Occipital lobe (tissue), 3 donors: ENCODE measurements at places on chromosomes 7 and 10.

- DNase-seq = no peak
Observed at GRCh38 chr7:90692947-90693346, 96.8 kb downstream of the CDK14 start.

DNA sequence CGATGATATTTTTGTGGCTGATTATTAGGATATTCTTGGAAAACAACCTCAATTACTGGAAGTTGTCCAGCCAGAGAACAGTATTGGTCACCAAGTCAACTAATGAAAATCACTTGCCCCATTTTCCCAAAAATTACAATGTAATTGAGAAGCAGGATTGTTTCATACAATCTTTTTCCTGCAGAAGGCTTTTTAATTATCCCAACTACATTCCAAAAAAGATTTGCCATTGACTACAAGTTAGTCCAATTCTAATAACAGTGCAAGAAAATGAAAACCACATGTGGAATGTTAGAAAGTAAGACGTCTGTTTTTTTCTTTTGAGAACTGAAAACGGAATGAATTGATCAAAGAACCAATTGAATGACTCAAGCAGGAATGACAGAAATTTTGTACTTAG is 1195.8 kb downstream of the SORCS1 start:
- no peak for DNase-seq

DNA sequence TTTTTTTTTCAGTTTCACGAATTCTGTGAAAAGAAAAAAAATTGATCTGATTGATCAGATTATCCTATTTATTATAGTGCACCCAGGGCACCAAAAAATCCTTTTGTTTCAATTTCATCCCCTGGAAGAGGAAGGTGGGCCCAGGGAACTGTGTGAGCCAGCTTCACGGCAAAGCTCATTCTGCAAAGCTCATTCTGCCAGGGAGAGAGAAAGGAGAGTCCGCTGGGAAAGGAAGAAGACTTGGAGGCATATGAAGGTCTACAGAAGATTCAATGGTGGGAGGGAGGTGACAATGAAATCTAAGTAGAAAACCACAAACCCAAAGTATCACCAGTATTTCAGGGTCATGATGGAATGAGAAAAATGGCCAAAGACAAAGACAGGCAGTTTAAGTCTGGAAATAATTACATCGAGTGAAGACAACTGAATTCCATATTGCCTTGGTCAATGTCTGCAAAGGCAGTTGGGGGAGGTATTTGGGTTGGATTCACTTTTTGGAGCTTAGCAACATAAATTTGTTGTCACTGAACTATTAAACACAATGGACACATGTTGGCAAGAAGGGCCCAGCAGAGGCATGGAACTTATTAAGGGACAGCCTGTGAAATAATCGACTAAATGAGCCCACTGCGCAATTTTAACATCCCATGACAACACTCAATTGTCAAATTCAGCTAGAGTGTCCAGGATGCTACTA is 587.8 kb upstream of the MKI67 start:
- DNase-seq = no peak

GRCh38 chr7:94472608-94473007 is 37.0 kb upstream of the CASD1 start:
- no peak for DNase-seq

- no peak for DNase-seq
Observed at GRCh38 chr7:6612819-6613218, 2.6 kb upstream of the ZNF853 start.
